Activated CD4-positive, alpha-beta T cell treated with anti-CD3 and anti-CD28 coated beads, Interleukin-2, amount 50 U/mL, for 24 hours (primary cell): ENCODE measurements at places on chromosomes 12 and 14.

- DNase-seq: no peak
These were observed 13.3 kb downstream of the BEST3 start for GRCh38 chr12:69685810-69686209.

DNA sequence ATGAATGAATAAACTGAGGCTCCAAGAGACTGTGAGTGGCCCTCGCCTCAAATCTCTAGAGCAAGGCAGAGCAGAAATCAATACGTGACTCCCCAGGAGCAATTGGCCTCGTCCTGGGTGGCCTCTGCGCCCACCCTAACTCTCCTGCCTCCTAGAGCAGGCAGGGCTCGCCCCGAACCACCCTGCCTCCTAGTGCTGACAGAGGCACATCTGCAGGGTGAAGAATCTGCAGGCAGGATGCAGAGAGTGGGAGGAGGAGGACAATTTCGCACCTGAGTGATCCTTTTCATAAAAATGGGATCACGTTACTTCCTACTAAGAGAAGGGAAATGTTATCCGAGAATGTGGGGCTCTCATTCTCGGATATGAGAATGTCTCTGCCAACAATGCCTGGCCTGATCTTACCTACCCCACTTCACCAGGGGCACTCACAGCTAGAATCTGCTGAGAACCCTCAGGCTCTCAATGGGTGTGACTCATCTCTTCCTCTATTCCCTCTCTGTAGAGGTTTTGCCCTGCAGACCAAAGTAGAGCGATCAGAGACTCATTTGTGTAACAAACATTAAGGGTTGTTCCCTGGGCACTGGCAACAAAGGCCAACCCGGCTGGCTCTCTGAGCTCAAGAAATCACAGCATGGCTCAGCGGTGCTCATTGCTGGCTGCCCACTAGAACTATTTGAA lies 61.7 kb upstream of the BCL2L14 start:
- DNase-seq: no peak

DNA sequence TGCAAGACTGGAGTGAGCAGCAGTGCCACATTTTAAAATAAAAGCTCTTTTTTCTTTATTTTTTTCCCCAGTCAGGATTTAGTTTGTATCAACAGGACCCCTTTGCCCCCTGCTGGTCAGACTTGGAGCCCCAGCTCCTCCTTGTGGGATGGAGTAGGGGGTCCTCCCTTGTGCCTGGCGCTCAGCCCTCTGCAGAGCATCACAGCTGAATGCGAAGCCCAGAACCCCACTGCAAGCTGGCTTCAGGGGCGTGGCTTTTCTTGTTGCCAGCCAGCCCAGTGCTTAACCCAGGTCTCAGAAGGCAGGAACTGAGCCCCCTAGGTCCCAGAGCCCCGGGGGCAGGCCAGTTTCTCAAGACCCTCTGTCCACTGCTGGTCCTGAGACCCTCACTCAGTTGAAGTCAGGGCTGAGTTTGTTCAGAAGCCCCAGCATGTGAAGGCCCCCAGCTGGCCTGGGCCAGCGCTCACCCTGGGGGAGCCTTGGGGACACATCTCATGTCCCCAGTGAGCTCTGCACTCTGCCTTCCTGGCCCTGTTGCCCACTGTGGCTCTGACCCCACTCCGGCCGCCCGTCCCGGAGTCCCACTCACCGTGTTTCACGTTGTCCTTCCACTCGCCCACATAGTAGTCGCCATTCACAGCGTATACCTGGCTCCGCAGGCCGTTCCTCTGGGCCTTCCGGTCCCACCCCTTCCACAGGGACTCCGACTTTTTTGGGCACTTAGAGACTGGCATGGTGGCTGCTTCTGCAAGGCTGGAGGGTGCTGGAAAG lies 519 bp downstream of the MORN3 start:
- peak; percentile 34 for DNase-seq

DNA sequence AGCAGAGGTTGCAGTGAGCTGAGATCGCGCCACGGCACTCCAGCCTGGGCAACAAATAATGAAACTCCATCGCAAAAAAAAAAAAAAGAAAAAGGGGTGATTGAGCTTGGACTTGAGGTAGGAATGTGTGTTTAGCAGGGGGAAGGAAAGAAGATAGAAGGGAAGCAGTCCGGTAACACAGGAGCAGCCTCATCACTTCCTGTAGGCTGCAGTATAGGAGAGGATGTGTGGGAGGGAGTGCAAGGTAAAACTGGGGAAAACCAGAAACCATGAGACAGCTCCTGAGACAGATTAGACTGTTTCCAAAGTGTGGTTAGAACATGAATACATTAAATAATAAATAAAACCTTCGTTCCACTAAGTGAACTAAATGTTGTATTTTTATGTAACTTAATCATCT lies 49.2 kb downstream of the FGD4 start:
- no peak for DNase-seq

DNA sequence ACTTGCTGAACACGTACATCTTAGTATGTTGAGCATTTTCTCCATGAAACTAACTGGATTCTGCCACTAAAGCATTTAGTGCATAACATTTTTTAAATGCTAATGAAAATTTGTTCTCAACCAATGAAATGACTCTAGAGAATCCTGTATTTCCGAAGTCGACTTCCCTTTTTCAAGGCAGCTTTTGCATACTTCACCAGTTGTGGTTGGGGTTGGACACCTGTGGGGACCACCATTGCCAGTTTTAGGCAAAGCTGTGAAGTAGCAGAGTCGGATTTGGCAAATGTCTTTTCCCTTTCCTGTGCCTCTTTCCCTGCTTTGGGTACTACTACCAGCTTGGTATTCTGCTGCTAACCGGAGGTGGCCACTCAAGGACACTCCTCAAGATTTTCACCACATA lies 349.2 kb downstream of the BCAT1 start:
- no peak for DNase-seq

GRCh38 chr12:58932806-58933681 lies 12.7 kb upstream of the LRIG3 start:
- no peak for DNase-seq

GRCh38 chr12:124854637-124855184 lies 9.0 kb downstream of the SCARB1 start:
- no peak for DNase-seq

GRCh38 chr14:96986256-96987085 lies 189.3 kb downstream of the VRK1 start:
- no peak for DNase-seq

DNA sequence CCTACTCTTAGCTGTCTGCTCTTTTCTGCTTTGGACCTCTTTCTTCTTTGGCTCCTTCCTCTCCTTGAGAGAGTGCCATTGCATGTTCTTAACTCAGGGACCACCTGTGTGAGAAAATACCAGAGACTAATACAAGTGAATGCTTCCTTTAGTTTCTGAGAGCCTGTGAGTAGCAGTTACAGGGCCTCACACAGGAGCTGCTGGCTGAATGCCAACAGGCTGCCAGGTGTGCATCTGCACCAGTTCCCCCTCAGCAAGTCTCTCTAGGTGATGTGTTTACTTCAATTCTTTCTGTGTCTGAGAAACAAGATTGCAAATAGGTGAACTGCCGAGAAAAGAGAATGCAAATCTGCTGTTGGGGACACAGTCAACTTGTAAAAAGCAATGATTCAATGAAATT lies 108.2 kb downstream of the STXBP6 start:
- DNase-seq: no peak

GRCh38 chr12:3668479-3669165 lies 84.3 kb downstream of the CRACR2A start:
- no peak for DNase-seq

- DNase-seq: no peak
These were observed 158.4 kb upstream of the HIF1A start for GRCh38 chr14:61536661-61537562.

- no peak for DNase-seq
These were observed 24.3 kb downstream of the MAPK1IP1L start for GRCh38 chr14:55075628-55076175.

- no peak for DNase-seq
These were observed 28.8 kb upstream of the SLC5A8 start for GRCh38 chr12:101238800-101239329.
